Left renal cortex interstitium (tissue), 4 donors: ENCODE measurements at places on chromosomes 13 and 19.

DNA sequence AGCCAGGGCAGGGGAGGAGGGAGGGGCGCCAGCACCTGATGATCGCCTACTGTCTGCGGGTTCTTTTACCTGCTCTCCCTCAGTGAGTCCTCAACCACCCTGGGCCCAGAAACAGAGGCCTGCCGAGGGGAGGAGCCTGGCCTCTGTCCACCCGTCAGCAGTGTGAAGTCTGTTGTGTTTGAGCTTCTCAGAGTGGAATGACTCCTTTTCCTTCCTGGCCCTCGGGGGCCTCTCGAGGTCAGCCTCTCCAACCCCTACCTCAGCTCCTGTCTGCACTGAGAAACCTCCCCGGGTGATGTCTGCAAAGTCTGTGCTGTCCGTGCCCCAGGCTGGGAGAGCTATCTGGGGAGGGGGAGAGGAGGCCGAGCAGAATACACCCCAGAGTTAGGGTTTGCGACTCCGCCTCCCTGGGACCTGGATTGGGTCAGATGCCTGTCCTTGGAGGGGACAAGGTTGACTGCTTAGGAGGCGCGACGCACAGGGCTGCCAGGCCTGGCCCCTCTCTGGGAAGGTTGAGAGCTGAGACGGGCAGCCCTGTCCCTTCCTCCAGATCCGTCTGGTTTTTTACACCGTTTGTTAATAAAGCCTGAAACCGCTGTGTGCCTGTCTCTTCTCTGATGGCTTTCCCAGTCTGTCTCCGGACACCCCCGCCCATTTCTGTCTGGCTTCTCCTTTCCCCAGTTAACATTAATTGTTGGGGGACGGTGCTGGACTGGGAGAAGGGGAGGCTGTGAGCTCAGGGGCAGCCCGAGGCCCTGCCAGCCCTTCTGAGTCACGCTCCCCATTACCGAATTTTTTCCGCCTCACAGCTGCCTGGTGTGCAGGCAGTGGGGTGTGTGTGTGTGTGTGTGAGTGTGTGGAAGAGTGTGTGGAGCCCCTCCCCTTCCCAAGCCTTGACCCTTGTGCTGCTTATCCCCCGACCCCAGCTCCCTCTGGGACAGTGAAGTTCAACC lies 989 bp upstream of the SSC5D start:
- no peak for DNase-seq

GRCh38 chr13:29497137-29497654 lies 98.3 kb downstream of the SLC7A1 start:
- peak; percentile 64 for DNase-seq

DNA sequence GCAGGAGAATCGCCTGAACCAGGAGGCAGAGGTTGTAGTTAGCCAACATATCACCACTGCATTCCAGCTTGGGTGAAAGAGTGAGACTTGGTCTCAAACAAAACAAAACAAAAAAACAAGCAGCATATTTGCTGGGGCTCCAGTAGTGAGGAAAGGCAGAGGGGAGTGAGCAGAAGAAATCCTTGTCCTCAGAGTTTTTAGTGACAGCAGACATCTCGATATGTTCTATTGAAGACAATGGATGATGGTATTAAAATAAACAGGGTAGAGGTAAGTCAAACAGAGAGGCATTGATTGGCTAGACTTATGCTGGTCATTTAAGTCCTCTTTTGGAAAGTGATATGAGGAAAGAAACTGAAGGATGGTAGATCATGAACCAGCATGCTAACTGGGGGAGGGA lies 19.0 kb downstream of the NLRP7 start:
- DNase-seq: no peak

DNA sequence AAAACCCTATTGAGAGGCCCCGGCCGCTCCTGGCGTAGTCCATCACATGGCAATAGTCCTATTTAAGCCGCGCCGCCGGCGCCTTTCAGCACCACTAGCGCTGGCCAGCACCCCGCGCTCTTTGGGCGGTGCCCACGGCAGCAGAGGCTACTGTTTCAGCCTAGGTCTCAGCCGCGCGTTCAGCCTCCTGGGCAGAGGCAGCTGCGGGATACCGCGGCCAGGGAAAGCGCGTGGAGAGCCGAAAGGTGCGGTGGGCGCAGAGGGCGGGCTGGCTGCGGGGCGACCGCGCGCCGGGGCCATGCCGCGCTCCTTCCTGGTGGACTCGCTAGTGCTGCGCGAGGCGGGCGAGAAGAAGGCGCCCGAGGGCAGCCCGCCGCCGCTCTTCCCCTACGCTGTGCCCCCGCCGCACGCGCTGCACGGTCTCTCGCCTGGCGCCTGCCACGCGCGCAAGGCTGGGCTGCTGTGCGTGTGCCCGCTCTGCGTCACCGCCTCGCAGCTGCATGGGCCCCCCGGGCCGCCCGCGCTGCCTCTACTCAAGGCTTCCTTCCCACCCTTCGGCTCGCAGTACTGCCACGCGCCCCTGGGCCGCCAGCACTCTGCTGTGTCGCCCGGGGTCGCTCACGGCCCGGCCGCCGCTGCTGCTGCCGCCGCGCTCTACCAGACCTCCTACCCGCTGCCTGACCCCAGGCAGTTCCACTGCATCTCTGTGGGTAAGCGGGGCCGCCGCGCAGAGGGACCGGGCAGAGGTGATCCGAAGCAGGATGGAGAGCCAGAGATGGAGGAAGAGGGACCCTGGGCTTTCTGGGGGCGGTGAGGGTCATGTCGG lies at the start of gene GSX1:
Gene GSX1, plus strand, starts transcription at position 91 of the 826 bp plus-strand sequence. Its CDS starts 208 bp downstream, at position 299.
- peak; percentile 60 for DNase-seq

- DNase-seq: no peak
These were observed 13.9 kb downstream of the TINCR start for GRCh38 chr19:5553892-5554291.

- no peak for DNase-seq
These were observed 405.0 kb downstream of the COG6 start for GRCh38 chr13:40060296-40061007.

GRCh38 chr13:43766725-43767124 lies 20.0 kb downstream of the ENOX1 start:
- no peak for DNase-seq

GRCh38 chr19:5026706-5027273 lies 57.9 kb downstream of the KDM4B start:
- DNase-seq: no peak

DNA sequence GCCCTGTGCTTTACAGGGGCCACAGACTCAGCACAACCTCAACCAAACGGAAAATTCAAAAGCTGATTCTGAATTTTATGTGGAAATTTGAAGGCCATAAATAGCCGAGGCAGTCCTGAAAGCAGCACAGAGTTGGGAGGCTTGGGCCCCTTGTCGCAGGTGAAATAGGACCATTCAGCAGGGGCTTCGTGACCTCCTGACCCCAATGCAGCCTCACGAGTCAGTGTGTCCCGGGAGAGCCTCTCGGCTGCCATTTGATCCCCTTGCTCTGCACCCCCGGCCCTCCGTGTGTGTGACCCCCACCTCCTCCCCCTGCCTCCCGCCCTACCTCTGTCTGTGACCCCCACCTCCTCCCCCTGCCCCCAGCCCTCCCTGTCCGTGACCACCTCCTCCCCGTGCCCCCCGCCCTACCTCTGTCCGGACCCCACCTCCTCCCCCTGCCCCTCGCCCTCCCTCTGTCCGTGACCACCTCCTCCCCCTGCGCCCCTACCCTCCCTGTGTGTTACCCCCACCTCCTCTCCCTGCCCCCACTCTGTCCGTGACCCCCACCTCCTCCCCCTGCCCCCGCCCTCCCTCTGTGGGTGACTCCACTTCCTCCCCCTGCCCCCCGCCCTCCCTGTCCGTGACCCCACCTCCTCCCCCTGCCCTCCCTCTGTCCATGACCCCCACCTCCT lies 41.7 kb upstream of the TFDP1 start:
- no peak for DNase-seq

- no peak for DNase-seq
These were observed 657 bp downstream of the ZNF550 start for GRCh38 chr19:57559008-57559403.

DNA sequence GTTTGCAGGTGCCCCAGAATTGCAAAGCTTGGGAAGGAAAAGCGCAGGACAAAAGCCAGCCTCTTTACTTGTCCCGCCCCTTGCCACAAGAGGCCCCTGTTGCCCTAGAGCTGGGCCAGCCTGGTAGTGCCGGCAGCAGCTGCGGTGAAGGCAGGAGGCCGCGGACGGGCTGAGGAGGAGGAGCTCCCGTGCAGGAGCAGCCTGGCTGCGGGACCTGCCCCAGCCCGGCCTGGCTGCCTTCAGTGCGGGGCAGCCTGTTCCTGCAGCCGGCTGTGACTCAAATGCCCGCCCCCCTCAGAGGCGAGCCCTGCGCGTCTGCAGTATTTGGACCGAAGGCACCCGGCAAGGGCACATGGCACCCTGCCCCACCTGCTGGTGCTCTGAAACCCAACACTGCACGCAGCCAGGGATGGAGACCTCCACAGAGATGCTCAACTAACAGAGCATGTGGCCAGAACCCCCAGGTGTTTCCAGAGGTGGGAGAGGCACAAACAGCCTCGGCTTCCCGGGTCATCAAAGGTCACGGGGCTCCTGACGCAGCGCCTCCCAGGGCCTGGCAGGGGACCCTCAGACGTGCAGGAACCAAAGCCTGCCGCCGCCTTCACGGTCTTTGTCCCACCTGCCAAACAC lies 29.7 kb downstream of the NAXD start:
- DNase-seq: no peak

DNA sequence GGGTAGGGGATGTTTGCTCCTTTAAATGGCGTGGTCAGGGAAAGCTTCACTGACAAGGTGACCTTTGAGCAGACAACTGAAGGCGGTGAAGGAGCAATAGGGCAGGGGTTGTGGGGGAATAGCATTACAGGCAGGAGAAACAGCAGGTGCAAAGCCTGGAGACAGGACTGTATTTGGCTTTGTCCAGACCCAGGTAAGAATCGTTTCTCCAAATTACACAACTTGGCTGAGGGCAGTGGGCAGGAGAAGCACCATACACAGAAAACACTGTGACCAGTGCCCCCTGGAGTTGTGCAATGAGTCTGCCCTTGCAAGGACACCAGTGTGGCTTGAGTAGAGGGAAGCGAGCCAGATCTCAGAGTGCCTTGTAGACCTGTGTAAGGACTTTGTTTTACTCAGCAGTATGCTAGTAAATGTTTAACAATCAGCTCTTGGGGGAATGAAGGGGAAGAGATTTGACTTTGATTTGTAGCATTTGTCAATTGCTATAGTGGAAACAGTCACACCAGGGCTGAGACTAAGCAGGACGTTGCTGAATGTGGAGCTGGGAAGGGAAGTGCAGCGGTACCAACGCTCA lies 360.0 kb downstream of the DCT start:
- DNase-seq: no peak

GRCh38 chr13:30523211-30523610 lies 57.5 kb upstream of the HMGB1 start:
- no peak for DNase-seq

DNA sequence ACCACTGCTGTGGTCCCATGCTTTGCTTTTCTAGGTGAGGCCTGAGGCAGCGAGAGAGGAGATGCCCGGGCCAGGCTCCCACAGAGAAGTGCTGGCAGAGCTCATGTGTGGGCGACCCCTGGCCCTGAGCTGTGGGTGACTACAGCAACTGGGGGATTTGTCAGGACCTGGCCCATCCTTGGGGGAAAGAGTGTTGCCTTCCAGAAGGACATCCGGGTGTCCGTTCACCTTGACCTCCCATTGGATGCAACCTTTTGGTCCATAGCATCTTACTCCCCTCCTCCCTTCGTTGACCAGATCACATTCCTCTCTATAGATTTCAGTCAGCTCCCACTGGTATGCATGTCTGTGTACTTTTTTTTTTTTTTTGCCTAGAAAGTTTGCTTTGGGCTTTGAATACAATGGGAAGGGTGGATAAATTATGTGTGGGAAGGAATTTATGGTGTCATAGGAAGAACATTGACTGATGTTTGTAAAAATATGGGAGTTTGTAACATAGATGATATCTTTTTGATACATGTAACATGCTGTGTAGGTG lies 84.2 kb upstream of the RNF113B start:
- DNase-seq: no peak

GRCh38 chr13:79692846-79693245 lies 211.9 kb downstream of the NDFIP2 start:
- no peak for DNase-seq
